ENCODE measurements at places on chromosomes 13 and 19. TPM values are rescaled to one million over a fixed set of nuclear protein-coding genes. Genes with fewer than 3 reads are reported as not detected.

The ELANE gene
- not detected for polyA plus RNA-seq

The HCN2 gene
- polyA plus RNA-seq = 0.37 TPM

The PRKD2 gene
- polyA plus RNA-seq = 33.4 TPM

The ZNF667 gene
- 14.7 TPM for polyA plus RNA-seq

The AKAP8L gene
- 104 TPM for polyA plus RNA-seq

The ZNF177 gene
- 12.6 TPM for polyA plus RNA-seq

The SHD gene
- polyA plus RNA-seq = 1.8 TPM

The DHDH gene
- polyA plus RNA-seq = 6.5 TPM

The ISYNA1 gene
- 107 TPM for polyA plus RNA-seq

The ICAM1 gene
- polyA plus RNA-seq = 10.3 TPM

The TTYH1 gene
- 2.1 TPM for polyA plus RNA-seq

The PRSS57 gene
- polyA plus RNA-seq = 0.22 TPM

The FBXO27 gene
- 8.5 TPM for polyA plus RNA-seq

The OR7D2 gene
- 0.09 TPM for polyA plus RNA-seq

- no peak for DNase-seq
These were observed at the start of gene CBARP for GRCh38 chr19:1237754-1238368. CBARP (minus strand) TSS chr19:1238005; CDS start chr19:1236100, 1,905 bp downstream.

- DNase-seq = no peak
These were observed 16.2 kb upstream of the MIR17HG start for GRCh38 chr13:91331047-91331915.

GRCh38 chr13:32378012-32378411, 49.9 kb downstream of the N4BP2L1 start:
- DNase-seq = no peak

- DNase-seq = no peak
These were observed 9.8 kb downstream of the FZR1 start for GRCh38 chr19:3515891-3516422.

- no peak for DNase-seq
These were observed 171.9 kb downstream of the FOXO1 start for GRCh38 chr13:40494513-40494912.

DNA sequence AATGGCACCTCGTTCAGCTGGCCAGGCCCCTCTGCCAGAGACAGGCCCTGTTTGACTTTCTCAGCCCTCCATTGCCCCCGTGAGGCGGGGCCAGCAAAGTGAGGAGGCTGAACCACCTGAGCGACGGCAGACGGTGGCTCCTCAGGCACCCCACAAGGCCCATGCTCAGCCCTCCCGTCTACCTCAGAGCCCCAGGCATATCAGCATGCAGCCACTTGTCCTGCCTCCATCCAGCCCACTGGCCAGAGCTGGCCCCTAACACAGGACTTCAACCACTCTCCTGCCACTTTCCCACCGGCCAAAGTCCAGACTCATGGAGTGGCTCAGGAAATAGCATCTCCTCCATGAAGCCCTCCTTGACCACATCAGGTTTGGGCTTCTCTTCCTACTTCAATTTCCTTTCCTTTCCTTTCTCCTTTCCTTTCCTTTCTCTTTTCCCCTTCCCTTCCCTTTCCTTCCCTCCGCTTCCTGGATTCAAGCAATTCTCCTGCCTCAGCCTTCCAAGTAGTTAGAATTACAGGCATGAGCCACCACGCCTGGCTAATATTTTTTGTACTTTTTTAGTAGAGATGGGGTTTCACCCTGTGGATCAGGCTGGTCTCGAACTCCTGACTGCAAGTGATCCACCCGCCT, 9.3 kb downstream of the SLC7A10 start:
- no peak for DNase-seq

- no peak for DNase-seq
These were observed 881 bp downstream of the ARHGAP33 start for GRCh38 chr19:35776102-35776788.

GRCh38 chr13:30685320-30685859, 50.0 kb upstream of the ALOX5AP start:
- no peak for DNase-seq

DNA sequence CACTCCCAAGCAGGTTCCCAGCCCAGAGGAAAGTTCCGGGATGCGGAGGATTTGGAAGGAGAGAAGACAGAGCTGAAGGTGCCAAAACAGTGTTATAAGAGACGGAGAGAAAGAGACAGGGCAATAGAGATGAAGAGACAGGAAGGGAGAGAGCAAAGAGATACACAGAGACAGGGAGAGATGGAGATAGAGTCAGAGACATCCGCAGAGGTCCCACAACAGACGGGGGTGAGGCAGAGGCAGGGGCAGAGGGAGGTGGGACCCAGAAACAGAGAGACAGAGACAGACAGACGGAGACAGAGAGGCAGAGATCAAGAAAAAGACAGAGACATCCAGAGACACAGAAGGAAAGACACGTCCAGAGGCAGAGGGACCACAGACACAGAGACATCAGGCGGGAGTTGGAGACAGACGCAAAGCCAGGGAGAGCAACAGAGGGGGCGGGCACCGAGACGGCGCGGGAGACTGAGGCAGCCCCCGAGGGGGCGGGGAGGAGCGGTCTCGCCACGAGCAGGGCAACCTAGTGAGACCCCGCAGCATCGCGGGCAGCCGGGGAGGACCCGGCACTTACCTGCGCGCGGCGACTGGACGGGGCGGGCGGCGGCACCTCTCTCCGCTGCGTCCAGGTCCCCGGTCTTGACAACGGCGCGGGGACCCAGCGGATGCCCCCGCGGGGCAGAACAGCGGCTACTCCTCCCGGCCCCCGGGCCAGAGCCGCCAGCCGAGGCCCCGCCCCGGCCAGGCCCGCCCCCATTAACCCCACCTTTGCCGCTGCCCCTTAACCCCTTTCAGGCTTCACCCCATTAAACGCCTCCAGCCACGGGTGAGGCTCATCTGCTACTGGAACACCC, at the start of gene GPR4:
GPR4 (minus strand) TSS at position 689 of the 851 bp plus-strand sequence. CDS start 10,346 bp downstream, outside the sequence.
- no peak for DNase-seq

GRCh38 chr13:105670179-105670990, 865.1 kb downstream of the EFNB2 start:
- no peak for DNase-seq

GRCh38 chr19:35404879-35405622, 34.2 kb downstream of the GPR42 start:
- no peak for DNase-seq

GRCh38 chr19:4976401-4977298, 7.7 kb downstream of the KDM4B start:
- DNase-seq = no peak

DNA sequence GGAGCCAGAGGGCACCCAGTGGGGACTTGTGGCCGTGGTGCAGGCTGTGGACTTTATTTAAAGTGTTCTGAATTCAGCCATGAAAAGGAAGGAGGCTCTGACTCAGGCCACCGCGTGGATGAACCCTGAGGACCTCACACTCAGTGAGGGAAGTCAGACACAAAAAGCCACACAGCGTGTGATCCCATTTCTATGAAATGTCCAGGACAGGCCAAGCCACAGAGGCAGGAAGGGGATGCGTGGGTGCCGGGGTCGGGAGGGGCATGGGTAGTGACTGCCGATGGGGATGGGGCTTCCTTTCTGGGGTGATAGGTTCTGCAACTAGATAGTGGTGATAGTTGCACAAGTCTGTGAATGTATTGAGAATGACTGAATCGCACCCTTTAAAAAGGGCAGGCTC, 8.7 kb upstream of the ZBTB7A start:
- DNase-seq = no peak

GRCh38 chr19:39543477-39543857, 3.5 kb upstream of the EID2 start:
- DNase-seq = no peak

GRCh38 chr19:51090471-51090870, 7.8 kb upstream of the KLK14 start:
- no peak for DNase-seq

- no peak for DNase-seq
These were observed 67.2 kb downstream of the ALOX5AP start for GRCh38 chr13:30802501-30802900.

DNA sequence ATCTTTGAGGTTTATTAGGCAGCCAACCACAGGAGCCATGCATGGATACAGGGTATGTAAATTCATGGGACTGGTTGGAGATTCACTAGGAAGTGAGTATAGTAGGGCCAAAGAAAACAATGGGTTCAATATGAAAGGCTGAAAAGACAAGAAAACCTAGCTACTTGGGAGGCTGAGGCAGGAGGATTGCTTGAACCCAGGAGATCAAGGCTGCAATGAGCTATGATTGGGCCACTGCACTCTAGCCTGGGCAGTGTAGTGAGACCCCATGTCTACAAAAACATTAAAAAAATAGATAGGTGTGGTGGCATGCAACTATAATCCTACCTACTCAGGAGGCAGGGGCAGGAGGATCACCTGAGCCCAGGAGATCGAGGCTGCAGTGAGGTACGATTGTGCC, 10.3 kb upstream of the SLC1A5 start:
- DNase-seq = no peak

DNA sequence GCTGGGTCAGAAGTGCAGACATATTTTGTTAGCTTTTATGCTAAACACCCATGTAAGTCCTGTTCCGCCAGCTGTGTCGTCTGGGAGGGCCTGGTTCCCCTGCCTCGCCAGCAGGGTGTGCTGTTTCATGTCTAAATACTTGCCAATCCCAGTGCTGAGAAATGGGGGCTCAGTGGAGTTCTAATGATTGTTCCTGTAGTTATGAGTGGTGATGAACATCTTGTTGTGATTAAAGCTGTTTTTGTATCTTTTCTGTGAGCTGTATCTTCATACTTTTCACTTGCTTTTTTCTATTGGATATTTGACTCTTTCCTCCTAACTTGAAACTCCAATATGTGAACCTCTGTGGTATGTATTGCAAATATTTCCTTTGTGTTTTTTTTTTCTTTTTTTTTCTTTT, 32.7 kb downstream of the KDM4B start:
- DNase-seq = no peak

GRCh38 chr13:36513266-36513665, 81.0 kb downstream of the CCNA1 start:
- DNase-seq = no peak

- DNase-seq = no peak
These were observed 104.8 kb downstream of the TNFRSF19 start for GRCh38 chr13:23674795-23675640.

All from left renal pelvis (tissue), 4 donors.